ENCODE measurements at places on chromosomes 13 and 19.

GRCh38 chr19:5512715-5513114 lies 55.0 kb downstream of the TINCR start:
- no peak for DNase-seq

DNA sequence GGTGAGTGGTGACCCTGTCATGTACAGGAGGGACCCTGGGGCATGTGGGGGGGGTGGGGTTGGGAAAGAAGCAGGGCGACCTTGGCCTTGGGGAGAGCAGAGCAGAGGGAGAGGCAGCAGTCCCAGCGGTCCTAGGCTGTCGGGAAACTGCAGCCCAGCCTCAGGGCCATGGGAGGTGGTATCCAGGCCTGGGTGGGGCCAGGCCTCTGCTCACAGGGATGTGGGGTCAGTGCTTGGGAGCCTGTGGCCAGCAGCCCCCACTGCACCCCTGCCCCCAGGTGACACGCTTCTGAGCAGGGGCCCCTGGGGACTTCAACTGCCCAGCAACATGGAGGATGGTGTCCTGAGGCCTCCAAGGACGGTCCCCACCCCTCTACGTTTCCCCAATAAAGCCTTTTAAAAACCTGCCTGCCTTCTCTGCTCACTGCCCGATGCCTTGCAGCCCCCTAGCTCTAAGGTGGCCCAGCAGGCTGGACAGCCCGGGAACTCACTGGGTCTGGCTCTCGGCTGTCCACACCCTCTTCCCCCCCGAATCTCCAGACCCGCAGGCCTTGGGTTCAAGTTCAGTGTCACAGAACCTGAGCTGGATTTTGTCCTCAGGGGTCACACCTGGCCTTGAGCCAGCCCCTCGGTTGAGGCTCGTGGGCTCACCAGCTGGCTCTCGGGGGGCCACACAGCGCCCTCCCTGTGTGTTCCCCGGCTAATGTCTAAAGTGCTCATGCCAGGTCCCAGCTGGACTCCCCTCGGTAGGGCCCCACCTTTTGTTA lies 6.9 kb downstream of the PNKP start:
- DNase-seq: no peak

DNA sequence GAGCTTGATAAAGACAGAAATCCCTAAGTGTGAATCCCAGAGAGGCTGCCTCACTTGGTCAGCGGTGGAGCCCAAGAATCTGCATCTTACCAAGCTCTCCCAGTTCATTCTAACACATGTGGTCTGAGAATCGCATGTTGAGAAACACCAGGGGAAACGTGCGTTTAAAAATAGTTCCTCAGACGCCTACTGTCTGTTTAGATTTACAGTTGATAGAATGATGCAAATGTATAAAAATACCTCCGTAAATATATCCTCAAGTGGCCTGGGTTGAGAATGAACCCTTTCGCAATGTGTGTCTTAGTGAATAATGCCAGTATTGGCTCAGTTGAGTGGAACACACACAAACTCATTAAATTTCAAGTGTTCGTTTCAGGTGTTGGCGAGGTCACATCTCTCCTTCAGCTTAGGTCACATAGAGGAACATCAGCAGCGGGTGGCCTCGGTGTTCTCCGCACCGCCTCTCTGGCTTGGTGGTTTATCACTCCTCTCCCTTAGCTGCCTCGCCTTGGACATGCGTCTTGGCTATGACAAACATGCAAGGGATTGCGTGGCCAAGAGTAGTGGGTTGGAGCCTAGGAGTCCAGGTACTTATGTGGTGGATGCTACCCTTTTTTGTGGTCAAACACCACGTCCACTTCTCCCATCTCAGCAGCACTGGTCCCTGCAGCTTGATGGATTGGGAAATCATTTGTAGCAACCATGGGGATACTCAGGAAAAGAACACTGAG lies 117.6 kb upstream of the SPATA13 start:
- no peak for DNase-seq

DNA sequence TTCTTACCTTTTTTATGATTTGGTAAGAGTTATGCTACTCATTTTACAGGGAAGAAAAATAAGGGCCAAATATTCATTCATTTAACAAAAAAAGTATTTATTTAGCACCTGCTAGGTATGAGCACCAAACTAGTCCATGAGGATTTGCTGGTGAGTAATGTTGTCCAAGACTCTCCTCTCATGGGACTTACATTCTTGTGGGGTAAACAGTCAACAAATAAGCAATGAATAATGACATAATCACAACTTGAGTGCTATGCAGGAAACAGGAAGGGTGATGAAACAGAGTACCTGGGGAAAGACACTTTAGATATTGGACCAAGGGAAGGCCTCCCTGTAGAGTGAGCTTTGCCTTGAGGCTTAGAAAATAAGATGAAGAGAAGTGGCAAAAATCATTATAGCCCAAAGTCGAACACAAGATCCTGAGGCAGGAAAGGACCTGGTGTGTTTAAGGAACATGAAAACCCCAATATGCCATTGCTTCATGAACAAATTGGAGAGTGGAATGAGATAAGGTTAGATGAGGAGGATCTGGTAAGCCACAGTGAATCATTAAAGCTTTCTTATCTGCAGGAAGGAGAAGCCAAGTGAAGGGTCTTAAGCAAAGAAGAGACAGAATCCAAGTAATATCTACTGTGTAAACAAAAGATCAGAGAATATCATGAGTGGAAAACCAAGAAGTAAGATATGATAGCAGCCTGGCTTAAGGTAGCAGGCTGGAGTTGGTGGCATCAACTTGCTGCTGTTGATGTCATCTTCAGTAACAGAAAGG lies 294.5 kb upstream of the NBEA start:
- no peak for DNase-seq

GRCh38 chr13:32060401-32060878 lies 28.9 kb downstream of the FRY start:
- no peak for DNase-seq

GRCh38 chr19:4891066-4891465 lies 11.6 kb downstream of the ARRDC5 start:
- DNase-seq: no peak

DNA sequence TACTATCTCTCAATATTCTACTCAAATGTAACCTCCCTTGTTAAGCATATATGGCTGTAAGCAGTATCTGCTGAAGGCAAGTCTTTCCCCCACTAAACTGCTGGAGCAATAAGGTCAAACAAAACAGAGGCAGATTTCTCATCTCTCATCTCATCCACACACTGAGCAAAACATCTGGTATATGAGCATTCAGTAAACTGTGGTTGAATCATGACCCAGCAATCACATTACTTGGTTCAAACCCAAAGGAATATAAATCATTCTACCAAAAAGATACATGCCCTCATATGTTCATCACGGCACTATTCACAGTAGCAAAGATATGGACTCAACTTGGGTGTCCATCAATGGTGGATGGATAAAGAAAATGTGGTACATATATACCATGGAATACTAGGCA lies 344.4 kb downstream of the SUCLA2 start:
- no peak for DNase-seq

DNA sequence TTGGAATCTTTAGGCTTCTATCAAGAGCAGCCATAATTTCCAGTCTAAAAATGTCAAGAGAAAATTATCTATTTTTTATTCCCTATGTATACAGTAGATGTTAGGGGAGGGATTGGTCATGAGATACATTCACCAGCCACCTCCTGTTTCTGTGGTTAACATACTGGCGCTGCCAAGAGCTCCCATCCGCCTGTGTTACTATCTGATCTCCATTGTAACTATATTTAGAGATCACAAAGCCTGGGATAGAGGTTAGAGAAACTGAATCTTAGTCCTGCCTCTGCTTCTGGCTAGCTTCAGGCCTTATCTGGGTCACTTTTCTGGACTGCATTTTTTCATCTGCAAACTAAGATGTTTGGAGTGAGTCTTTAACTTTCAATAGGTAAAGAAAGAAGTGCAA lies 46.3 kb downstream of the POLR1D start:
- DNase-seq: no peak

DNA sequence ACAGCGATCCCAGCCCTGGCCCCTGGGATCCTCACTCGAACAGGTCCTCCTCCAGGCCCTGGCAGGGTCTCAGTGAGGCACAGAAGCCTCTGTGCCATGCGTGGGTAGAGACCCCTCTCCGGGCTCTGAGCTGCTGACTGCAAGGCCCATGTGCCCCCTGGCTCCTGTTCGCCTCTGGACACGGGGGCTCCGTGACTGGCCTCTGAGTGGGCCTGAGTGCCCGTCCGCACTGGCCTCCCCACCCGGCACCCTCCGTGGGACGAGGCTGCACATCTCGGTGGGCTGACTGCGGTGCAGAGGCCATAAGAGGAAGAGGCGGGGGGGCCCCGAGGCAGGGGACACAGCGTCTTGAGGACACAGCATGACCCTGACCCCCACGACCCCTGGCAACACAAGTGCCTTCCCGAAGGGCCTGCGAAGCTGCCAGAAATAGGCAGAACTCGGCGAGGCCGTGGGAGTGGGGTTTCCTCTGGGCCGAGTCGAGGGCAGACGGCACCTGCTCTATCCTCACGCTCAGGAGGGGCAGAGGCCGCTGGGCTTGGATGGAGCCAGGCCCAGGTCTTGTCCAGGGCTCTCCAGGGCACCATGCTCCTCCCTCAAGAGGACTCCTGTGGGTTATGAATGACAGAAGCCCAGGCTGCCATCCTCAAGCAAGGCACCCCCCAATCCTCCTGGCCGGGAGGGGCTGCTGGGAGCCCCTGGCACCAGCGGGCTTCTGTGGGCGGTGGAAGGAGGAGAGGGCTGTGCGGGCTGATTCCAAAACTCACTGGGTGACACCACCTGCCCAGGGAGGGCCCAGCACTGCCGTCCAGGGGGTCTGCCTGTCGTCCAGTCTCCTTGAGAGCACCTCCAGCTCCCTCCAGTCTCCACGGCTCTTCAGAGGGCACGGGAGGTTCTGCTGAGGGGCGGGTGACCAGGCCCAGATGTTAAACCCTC lies 52.6 kb downstream of the RASA3 start:
- no peak for DNase-seq

DNA sequence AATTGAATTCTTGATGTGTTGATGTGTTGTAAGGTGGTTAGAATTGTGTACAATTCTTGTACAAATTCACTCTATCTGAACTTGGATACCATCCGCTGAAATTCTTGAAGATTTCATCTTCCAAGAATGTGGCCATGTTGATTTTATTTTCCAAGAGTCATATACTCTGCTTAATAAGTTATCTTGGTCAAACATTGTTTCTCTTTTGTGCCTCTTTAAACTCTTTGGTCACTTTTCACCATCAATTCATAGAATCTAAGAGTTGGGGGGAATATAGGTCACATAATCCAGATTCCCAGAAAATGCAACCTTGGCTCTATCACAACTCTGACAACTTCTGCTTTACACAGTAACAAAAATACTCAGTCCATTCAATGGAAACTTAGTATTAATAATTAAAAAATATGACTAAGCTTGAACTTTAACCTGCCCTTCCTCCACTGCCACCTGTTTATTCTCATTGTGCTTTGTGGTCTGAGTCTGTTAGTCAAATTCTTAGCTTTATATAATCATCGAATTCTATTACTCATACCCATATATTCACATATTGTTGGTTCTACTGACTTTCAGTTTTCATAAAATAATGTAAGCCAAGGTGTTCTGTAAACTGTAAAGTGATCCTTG lies 373.2 kb downstream of the LMO7 start:
- DNase-seq: no peak

GRCh38 chr13:69580255-69580654 lies 527.4 kb upstream of the ATXN8OS start:
- DNase-seq: no peak

DNA sequence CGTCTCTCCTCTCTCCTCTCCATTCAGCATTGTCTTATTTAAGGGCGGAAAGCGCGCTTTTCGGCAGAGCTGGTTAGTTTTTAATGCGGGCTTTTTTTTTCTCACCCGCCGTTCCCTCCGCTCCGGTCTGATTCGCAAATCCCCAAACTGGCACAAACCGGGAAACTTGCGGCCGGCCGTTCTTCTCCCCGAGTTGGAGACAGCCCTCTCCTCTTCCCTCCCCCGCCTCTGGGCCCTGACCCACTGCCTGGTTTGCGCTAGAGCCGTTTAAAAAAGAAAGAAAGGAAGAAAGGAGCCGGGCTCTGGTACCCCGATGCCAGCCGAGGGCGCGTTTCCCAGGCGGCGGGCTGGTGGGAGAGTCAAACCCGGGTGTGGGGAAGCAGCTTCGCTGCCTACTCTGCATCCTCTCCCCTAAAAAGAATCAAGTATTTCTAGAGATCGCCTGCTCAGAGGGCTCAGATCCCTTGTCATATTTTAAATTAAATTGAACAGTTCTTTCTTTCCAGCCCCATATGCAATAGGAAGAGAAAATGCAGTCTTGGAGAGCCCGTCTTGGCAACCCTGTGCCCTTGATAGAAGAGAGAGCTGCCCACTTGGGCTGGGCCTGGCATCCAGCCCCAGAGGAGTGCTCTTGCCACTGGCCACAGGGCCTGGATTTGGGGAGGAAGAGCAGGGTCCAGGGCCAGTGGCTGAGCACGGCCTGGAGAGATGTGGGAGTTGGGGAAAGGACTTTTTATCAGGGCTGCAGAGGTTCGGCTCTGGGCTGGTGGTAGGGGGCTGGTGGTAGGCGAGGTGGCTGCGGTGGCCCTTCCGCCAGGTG lies 19.0 kb downstream of the NFIX start:
- no peak for DNase-seq

DNA sequence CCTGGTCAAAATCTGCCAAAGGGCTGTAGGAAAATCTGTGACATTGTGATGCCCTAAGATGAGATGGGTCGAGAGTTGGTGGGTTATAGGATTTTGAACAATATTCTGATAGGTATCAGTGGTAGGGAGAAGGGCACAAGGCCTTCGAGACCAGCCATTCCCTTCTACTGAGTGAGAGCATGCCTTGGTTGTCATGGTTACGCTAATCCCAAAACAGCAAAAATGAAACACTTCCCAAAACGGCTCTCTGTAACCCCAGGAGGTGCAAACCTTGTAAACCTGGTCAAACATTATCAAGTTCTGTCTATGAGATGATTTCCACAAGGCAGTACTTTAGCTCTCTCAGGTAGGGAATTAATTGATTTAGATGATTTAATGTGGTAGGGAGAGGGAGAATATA lies 158.7 kb upstream of the RNF113B start:
- DNase-seq: no peak

Measured in stimulated activated CD4-positive, alpha-beta T cell treated with anti-CD3 and anti-CD28 coated beads, Interleukin-12 subunit alpha, Interleukin-12 subunit beta, amount 100 ng/mL, for 24 hours (primary cell).